ENCODE measurements at places on chromosomes 7 and 10. TPM values are rescaled to one million over a fixed set of nuclear protein-coding genes. Genes with fewer than 3 reads are reported as not detected.

GRCh38 chr7:12250232-12250631, 39.1 kb downstream of the TMEM106B start:
- DNase-seq = no peak

DNA sequence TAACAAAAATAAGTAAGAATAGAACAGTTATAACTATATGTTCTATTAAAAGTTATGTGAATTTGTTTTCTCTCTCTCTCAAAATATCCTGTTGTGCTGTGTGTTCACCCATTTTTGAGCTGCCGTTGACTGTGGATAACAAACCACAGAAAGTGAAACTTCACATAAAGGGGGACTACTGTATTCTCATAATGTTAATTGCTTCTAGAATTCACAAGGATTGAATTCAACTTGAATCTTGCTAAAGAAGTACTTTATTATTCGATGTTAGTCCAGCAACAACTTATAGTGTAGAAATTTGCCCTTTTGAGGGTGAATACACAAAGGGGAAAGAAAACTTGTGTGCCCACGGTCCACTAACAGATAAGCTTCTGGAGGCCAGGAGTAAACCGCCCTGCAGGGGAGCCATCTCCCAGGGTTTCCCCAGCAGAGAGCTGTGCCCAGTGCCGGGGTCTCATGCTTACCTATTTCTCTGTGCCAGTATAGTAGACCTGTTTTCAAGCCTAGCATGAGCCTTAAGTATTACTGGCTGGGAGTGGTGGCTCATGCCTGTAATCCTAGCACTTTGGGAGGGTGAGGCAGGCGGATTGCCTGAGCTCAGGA, 87.1 kb downstream of the KAT6B start:
- no peak for DNase-seq

BTBD16 gene
- polyA plus RNA-seq = 0.39 TPM

- no peak for DNase-seq
Measured at GRCh38 chr7:23254051-23254681, 7.6 kb downstream of the GPNMB start.
